ENCODE measurements at places on chromosomes 5 and 9.

DNA sequence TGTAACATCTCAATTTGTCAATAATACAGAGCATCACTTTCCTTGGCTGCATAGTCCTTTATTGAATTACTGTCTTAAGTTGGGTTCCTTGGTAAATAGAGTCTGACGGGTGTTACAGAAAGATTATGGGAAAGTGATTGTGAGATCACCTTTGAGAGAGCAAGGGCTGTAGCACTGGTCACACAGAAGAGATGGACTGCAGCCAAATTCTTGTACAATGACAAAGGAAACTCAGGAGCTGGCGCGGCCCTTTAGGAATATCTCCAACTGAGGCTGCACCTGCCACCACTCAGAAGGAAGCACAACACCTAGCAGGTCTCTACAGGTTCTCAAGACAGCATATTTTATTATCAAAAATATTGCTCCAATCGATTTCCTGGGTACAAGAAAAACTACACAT lies 350.0 kb upstream of the ISL1 start:
- no peak for DNase-seq

DNA sequence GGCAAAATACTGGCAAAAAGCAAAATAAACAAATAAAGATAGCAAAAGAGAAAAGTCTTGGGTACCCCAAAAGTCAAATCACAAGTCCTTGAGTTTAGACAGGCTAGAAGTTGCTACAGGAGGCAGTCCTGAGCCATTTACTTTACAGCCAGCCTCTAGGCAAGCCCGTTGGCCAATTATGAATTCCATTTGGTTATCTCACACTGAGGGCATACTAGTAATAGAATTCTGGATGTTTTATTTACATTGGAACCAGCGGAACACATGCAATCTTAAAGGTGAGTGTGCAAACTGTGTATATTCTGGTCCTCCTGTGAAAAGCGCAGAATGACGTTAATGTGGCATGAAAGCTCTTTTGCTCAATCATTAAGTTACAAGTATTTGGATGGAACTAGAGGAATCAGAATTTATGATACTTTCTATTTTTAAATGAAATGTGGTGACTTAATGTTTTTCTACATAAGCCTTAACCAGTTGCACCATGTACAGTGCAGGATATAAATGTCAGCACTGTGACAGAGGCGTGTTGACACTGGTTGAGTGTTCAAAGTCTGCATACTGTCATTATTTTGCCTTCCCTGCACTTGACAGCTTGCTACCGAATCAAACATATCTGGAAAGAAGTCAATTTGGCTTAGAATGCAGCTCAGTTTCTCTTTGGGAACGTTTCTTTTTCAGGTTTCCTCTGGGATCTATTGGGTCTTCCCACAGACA lies 7.9 kb downstream of the GDNF start:
- DNase-seq = no peak

DNA sequence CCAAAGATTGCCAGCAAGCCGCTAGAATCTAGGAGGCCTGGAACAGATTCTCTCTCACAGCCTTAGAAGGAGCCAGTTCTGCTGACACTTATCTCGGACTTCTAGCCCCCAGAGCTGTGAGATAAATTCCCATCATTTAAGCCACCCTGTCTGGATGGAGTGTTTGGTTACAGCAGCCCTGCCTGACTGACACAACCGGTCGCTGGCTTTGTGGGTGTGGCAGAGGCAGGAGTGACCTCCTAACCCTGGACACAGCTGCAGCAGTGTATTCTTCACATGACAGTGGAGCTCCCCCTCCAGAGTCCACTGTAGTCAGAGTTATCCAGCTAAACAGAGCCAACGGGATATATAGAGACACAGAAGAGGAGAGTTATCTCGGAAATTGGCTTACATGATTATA lies 21.2 kb upstream of the IL17B start:
- no peak for DNase-seq

GRCh38 chr5:112228667-112229066 lies 190.4 kb downstream of the EPB41L4A start:
- no peak for DNase-seq

- DNase-seq = no peak
These were observed 262.1 kb upstream of the RPS23 start for GRCh38 chr5:82540301-82540700.

DNA sequence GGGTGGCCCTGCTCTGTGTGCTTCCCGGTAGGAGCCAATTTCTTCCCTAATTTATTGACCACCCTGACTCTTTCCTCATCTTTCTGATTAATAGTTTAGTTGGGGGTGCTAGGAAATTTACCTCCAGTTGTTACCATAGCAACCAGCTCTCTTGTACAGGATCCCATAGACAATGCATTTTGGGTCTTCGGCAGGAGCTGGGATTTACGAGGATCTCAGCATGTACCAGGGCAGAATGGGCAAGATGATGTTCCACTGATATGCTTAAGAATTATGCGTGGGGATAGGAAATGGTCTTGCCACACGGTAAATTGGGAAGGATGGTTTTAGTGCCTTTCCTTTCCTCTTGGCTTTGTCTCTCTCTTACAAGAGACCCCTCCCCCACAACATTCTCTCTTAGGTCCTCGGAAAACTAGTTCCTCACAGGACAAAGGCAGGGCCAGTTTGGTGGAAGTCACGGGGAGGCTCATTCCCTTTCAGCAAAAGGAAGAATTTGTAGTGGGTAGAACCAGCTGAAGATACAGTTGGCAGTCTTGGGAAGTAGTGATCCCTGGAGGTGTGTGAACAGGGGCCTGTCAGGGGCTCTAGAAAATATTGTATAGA lies 133.4 kb upstream of the SHB start:
- DNase-seq = no peak

- no peak for DNase-seq
These were observed 16.5 kb downstream of the CDK20 start for GRCh38 chr9:87957839-87958238.

GRCh38 chr9:124450241-124450924 lies at the start of gene ADGRD2:
TSS of gene ADGRD2 (plus strand) at chr9:124450451. CDS start at chr9:124451667, 1,216 bp downstream.
- no peak for DNase-seq

GRCh38 chr5:10453545-10453944 lies 11.9 kb downstream of the ROPN1L start:
- DNase-seq = no peak

DNA sequence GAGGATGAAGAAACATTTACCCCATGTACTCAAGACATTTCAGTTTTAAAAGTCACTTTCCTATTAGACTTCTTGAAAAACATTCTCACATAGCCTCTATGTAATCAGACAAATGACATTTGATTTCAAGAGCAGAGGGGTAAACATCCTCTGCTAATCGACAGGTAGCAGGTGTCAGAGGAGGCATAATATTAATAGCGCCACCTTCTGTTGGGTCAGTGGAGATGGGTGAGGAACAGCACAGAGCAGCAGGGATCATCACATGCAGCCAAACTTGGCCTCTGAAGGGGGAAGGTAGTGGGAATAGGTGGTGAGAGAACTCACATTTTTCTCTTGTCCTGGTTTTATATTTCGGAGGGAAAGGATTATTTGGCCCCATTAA lies 3.3 kb upstream of the LSM11 start:
- DNase-seq = no peak

- DNase-seq = no peak
These were observed 126.7 kb upstream of the CDH6 start for GRCh38 chr5:31066655-31067328.

DNA sequence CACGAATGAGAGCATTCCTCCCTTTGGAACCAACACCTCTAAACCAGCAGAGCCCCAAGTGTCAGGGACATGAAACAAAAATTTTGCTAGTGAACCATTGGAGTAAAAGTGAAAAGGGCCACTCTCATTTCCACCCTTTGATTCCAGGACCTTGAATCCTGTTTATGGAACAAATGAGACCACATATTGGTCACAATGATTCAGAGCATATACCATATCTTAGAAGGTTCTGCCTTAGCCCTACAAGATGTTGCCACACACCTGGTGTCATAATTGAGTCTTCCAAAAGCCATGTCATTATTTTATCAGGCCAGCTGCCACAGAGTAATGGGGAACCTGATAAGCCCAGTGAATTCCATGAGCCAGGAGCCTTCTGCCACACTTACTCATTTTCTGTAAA lies 66.3 kb upstream of the ZBTB43 start:
- DNase-seq = no peak

DNA sequence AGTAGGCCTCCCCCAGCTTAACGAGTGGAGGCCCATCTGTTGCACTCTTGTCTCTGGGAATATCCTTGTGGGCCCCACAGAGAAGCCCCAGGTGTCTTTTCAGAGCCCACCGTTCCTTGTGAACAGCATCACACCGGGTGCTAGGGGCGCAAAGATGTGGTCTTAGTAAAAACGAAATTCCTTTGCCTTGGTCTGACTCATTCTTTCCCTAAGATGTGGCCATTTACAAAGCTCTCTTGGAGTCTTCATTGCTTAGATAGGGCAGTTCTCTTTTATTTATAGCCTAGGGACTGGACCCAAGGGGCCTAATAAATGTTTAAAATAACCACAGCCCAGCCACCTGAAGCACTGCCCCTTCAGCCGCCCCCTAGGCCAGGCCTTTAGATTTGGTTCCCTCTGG lies 52.8 kb upstream of the RPL26L1 start:
- no peak for DNase-seq

DNA sequence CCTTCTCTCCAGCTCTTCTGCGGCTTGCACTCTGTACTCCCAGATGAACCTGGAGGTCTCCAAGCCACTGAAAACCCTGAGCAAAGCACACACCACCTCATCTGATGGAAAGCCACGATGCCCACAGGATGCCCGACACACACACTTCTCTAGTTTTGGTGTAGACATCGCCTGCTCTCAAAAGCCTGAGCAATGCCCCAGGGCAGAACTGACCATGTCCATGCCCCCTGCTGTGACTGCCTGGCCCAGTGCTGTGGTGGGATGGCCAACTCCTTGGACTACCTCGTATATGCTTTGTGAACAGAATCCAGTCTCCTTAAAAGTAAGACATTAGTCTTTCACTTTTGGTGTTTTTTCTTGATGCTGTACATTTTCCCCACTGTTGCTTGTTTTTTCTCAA lies 81.2 kb downstream of the SPTLC1 start:
- DNase-seq = no peak

- no peak for DNase-seq
These were observed 314.4 kb downstream of the GADD45G start for GRCh38 chr9:89919171-89919681.

DNA sequence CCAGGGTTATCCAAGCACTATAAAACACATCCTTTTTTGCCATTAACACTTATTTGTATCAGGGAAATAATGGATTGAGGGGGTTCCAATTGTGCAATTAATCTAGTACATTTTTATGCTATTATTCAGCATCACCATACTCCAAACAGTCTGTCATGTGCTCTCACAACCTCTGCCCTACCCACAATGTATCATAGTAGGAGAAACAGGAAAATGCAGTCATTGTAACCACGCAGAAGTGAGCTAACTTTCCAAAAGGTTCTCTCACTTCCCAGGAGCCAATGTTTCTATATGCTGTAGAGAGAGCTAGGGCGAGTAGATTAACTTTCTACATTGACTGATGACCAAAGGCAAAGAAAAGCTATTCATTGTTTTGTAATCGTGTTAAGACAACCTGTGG lies 29.8 kb downstream of the DAB2 start:
- DNase-seq = no peak

GRCh38 chr5:88029011-88029410 lies 239.6 kb downstream of the TMEM161B start:
- no peak for DNase-seq

DNA sequence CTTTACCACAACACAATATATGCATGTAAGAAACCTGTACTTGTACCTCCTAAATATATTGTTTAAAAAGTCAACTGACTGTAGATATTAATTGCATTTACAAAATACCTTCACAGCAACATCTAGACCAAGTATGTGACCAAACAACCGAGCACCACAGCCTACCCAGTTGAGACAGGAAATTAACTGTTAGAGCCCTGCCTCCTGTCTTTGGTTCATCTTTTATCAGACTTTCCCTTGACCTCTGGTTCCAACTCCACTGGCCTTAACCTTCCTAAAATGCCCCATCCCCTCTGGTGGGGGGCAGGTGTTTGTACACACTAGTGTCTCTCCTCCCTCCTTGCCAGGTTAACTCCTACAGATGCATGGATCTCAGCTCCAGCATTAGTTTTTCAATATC lies 155.0 kb upstream of the PANK3 start:
- DNase-seq = no peak

DNA sequence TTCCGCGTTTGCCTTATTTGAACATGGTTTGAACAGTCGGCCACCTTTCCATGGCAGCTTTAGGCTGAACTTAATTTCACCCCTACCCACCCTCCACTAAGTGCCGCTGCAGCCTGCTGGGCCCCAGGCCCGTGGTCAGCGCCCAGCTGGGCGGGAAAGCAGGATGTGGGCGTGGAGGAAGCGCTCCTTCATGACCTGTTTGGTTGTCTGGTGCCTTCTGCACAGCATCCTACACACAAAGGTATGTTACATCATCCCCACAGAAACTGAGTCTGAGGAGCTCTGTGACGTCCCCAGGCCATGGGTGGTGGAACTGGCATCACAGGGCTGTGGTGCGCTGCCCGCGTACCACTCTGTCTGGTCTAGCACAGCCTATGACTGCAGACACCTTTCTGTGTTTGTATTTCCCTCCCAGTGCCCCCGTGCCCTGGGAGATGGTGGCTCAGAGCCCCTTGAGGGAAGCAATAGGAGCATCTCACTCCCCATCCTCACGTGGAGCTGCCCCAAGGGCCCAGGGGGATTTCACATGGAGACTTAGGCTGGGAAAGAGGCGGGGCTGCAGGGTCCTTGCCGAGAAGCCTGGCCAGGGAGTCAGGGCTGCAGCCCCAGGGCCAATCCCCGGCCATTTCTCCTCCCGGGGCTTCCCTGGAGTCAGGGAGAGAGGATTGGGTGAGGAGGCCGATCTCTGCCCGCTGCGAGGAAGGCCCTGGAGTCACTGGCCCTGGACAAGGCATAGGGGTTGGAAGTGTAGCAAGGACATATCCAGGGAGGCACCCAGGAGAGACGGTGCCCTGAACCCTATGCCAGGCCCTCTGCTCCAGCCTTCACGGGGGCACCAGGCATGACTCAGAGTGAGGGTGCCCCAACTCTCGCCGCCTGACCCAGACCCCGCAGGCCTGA lies 37.5 kb upstream of the SUSD3 start:
- no peak for DNase-seq

GRCh38 chr5:135038205-135038812 lies 4.3 kb upstream of the PITX1 start:
- DNase-seq = no peak

- DNase-seq = no peak
These were observed 114.3 kb downstream of the SLC1A3 start for GRCh38 chr5:36720688-36721087.
